ENCODE measurements at places on chromosomes 16 and 17.

DNA sequence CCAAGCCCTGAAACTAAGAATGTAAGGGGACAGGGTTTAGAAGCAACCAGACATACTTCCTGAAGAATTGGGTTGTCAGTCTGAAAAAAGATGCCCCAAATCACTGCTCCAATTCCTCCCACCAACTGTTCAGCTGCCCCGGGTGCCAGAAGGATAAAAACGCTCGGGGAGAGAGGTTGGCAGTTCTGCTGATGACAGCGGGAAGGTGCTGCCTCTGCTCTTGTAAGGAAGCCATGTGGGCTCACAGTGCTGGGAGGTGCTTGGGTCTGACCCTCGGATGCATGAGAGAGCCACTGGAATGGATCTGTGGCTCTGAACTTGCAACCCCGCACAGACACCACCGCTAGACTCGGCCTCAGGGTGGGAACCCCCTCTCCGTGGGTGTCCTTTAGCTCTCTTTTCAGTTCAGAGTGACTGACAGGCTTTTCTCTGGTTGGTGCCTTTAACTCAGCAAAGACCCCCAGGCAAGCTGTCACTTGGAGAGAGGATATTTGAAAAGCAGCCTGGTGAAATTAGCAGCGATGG, 364.8 kb upstream of the RBFOX1 start:
- DNase-seq: no peak

DNA sequence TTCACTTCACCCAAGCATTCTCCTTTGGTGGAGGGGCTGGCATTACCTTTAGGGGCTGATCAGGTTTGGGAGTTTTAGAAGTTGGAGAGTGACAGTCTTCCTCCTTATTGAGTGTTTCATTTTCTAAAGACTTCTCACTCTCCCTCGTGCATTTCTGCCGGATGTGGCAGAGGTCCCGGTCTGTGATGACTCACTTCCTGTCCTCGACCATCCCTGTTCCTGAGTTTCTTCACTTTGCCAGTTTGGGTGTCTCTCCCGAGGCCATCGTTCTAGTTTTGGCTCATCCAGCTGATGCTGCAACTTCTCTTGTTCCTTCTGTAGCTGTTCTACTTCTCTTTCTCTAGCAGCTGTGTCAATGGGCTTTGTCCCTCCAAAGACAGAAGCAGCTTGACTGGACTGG, 104.3 kb downstream of the PHKB start:
- no peak for DNase-seq

- no peak for DNase-seq
Measured at GRCh38 chr16:57345021-57345420, 13.6 kb upstream of the CCL22 start.

DNA sequence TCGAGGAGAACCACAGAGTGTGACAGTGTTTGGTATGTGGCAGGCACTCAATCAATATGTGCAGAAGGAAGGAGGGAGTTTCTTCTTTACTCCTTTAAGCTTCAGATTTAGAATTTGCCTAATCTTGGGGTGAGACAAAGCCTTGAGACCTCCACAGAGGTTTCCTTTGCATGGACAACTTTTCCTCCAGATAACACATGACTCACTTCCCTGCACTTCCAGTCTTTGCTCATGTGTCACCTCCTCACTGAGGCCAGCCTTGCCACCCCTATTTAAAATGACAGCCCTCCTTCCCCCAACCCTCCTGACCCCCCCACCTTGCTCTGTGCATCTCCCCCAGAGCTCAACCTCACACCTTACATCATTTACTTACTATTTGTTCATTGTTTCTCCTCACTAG, 17.4 kb upstream of the NOS2 start:
- DNase-seq: no peak

DNA sequence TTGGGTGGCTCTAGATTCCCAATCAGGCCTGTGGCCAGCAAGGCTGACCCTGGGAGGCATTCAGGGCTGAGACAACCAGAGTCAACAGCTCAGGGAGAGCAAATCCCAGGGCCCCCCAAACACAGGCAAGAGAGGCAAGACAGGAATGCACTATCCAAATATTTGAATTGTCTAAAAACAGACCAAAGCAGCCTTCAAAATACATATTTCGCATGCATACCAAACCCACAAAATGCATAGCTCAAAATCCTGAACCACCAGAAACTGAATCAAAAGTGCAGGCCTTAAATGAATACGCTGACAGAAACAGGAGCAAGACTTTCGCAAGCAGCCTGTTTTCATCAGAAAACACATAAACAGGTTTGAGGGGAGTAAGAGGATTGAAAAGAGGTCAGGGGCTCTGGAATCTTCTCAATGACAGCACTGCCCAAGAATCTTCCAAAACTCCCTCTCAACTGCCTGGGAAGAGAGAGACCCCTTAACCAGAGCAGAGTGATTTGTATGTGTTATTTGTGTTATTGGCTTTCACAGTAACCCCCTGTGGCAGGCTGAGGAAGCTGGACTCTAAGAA, 213.6 kb upstream of the CDH5 start:
- no peak for DNase-seq

All from ecto neural progenitor cell (in vitro differentiated cells).